Spinal cord (tissue), 10 donors: ENCODE measurements at places on chromosomes 12 and 14. TPM values are rescaled to one million over a fixed set of nuclear protein-coding genes. Genes with fewer than 3 reads are reported as not detected.

- no peak overlapping the region for H3K4me3 ChIP-seq
- H3K27ac ChIP-seq: no peak overlapping the region
- H3K36me3 ChIP-seq: no peaks in the 10 kb centered on the region
- H3K27me3 ChIP-seq: no peaks in the 10 kb centered on the region
These were observed 188.0 kb upstream of the SLC16A7 start for GRCh38 chr12:59407799-59408198.

DNA sequence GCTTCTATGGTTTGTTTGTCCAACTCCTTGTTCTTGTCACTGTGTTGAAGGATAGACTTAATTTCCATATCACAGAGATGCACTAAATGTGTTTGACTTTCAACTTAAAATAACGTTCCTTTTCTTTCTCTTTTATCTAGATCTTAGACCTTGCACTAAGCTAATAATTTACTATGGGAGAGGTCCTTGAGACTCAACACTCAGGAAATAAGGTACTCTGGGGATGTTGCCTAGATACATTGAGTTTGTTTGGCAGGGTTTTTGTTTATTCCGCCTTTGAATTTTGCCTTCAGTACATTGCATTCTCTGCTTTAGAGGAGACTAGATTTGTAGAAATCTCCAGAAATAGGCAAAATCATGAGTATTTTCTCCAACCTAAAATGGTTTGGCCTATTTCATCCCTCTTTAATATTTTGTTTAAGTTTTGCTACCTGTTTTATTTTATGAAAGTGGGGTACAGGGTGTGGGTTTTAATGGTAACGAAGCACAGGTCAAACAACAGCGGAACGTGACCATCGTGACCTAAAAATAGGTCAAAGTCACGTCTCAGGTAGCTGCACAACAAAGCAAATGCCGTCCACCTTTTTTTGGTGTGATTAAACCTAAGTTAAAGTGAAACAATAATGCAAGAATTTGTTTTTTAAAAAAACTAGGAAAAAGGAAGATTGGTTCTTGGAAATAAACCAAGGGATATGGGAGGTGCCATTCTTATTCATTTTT lies 115.3 kb upstream of the CPSF6 start:
- no peak overlapping the region for H3K4me3 ChIP-seq
- H3K36me3 ChIP-seq: no peaks in the 10 kb centered on the region
- no peaks in the 10 kb centered on the region for H3K27me3 ChIP-seq
- H3K27ac ChIP-seq: no peak overlapping the region

DNA sequence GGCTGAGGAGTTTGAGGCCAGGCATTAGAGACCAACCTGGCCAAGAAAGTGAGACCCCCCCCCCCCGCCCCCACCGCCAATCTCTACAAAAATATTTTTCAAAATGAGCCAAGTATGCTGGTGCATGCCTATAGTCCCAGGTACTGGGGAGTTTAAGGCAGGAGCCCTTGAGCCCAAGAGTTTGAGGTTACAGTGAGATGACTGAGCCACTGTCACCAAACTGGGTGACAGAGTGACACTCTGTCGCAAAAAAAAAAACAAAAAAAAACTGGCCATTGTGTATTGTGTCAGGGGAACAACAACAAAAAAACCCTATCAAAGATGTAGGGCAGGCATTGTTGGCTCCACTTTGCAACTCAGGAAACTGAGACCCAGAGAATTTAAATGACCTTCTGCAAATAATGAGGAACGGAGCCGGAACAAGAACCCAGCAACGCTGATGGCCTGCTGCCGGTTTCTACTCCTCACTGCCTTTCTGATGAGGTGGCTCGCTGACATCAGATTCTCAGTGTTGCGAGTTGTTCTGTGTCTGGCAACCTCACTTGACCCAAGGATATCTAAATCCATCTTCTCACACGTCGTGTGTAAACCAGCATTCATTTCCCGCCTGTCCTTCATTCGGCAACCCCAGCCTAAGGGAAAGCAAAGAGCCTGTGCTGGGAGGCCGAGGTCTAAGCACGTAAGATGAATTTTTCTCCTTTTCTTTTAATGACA lies 195.2 kb upstream of the CRY1 start:
- H3K27me3 ChIP-seq: no peaks in the 10 kb centered on the region
- no peak overlapping the region for H3K27ac ChIP-seq
- DNase-seq: peak; percentile 13
- no peaks in the 10 kb centered on the region for H3K36me3 ChIP-seq
- no peaks in the 10 kb centered on the region for H3K4me1 ChIP-seq

GRCh38 chr12:10190558-10191388 lies 11.9 kb downstream of the TMEM52B start:
- no peak overlapping the region for H3K27ac ChIP-seq
- H3K4me3 ChIP-seq: no peak overlapping the region
- no peaks in the 10 kb centered on the region for H3K4me1 ChIP-seq
- no peaks in the 10 kb centered on the region for H3K27me3 ChIP-seq
- H3K36me3 ChIP-seq: no peaks in the 10 kb centered on the region
- peak; percentile 47 for DNase-seq

DNA sequence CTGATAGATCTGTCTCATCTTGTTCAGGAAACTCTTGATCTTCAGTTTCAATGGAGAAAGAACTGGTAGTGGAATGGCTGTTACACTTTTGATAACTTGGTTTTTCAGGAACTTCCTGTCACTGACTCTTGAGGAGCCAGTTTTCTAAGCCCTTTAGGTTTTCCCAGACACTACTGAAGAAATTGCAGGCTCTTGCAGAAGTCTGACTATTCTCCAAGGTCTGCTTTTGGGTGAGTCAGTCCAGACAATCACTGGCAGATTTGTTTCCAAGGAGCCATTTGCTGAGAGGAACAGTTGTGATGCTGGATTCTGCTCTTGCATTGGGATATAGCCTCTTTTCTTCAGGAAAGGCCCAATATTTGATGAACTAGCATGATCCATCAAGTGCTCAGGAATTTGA lies 468.0 kb downstream of the FUT8 start:
- H3K36me3 ChIP-seq: no peaks in the 10 kb centered on the region
- H3K4me3 ChIP-seq: no peak overlapping the region
- H3K4me1 ChIP-seq: no peaks in the 10 kb centered on the region
- no peak overlapping the region for H3K27ac ChIP-seq
- no peak for DNase-seq
- no peaks in the 10 kb centered on the region for H3K27me3 ChIP-seq

OR4K2 gene
- not detected for total RNA-seq

ULK1 gene
- total RNA-seq: 10.0 TPM

GALNT4 gene
- total RNA-seq: 6.0 TPM

MAP1LC3B2 gene
- 1.8 TPM for total RNA-seq
